ENCODE measurements at places on chromosomes 11 and 22. TPM values are rescaled to one million over a fixed set of nuclear protein-coding genes. Genes with fewer than 3 reads are reported as not detected.

DNA sequence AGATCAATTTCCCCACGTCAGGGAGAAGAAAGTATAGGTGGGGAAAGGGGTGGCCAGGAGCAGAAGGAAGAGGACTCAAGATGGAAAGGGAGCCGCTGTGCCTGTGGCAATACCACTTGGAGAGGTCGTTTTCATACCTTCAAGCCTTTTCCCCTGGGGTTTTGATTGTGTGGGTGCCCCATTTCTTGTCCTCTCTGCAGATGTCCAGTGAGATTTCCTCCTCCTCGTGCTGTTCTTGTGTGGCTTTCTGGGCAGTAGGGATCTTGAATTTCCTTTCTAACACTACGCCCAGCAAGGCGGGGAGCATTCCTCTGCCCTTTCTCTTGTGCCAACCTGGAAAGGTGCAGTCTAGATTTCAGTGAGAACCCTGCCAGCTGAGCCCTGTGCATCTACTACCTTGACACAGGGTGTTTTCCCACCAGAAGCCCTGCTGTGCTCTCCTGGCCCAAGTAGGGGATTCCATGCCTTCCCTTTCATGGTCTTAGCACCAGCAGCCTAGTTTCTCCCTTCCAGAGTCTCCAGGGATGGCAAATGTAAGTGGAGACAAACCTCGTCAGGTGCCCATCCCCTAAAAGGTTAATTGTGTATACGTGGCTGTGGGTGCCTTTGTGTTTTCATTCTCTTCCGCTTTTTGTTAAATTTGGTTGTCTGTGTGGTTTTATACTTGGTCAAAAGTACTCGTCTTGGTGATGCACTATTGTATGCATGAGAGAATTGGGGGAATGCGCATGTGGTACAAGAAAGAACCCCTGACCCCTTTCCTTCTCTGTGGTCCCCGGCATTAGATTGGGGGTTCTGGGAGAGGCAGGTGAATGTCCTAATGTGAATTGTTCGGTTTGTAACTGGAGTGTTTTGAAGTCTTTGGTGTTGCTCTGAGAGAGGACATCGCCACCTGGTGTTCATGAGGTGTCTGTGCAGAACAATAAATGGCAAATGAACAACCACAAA, 71.4 kb upstream of the MPEG1 start:
- H3K4me1 ChIP-seq: no peaks in the 10 kb centered on the region
- no peak overlapping the region for H3K4me3 ChIP-seq
- H3K36me3 ChIP-seq: no peaks in the 10 kb centered on the region
- no peaks in the 10 kb centered on the region for H3K27me3 ChIP-seq
- no peak for DNase-seq
- H3K27ac ChIP-seq: no peak overlapping the region

GRCh38 chr11:69463181-69463994, 18.1 kb upstream of the LINC01488 start:
- no peaks in the 10 kb centered on the region for H3K36me3 ChIP-seq
- peaks cover 22% of the 10 kb centered on the region for H3K4me1 ChIP-seq
- H3K27me3 ChIP-seq: no peaks in the 10 kb centered on the region
- DNase-seq: peak; percentile 82
- H3K27ac ChIP-seq: peak overlapping the region; percentile 74

- no peak for DNase-seq
- no peak overlapping the region for H3K4me3 ChIP-seq
- H3K27me3 ChIP-seq: no peaks in the 10 kb centered on the region
Measured at GRCh38 chr11:45150943-45151342, 4.5 kb downstream of the PRDM11 start.

- H3K27ac ChIP-seq: no peak overlapping the region
- no peak for DNase-seq
- H3K27me3 ChIP-seq: no peaks in the 10 kb centered on the region
- no peaks in the 10 kb centered on the region for H3K36me3 ChIP-seq
- H3K4me3 ChIP-seq: no peak overlapping the region
Measured at GRCh38 chr11:119591836-119592310, 137.1 kb downstream of the NECTIN1 start.

DNA sequence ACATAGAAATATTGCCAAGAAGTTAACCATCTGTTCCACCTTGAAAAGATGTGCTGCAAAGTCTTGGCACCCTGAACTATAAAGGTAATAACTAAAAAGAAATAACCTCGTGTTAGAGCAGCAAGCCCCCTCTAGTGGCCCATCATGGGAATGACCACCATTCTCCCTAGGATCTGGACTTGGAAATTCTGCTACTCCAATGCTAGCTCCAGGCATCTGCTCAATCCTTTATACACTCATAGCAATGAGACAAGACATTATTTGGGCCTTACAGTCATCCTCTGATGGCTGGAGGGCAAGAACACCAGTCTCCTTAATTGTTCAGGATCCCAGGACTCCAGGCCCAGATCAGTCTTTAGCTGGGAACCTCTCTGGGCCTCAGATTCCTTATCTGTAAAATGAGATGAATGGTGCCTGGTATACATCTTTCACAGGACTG, 76.0 kb downstream of the CWC15 start:
- DNase-seq: peak; percentile 21
- no peak overlapping the region for H3K4me3 ChIP-seq
- no peaks in the 10 kb centered on the region for H3K4me1 ChIP-seq
- no peaks in the 10 kb centered on the region for H3K27me3 ChIP-seq

- H3K27me3 ChIP-seq: no peaks in the 10 kb centered on the region
- H3K4me1 ChIP-seq: peaks cover 47% of the 10 kb centered on the region
- no peak for DNase-seq
- H3K27ac ChIP-seq: no peak overlapping the region
Measured at GRCh38 chr22:50274311-50274710, 4.1 kb upstream of the MAPK11 start.

DNA sequence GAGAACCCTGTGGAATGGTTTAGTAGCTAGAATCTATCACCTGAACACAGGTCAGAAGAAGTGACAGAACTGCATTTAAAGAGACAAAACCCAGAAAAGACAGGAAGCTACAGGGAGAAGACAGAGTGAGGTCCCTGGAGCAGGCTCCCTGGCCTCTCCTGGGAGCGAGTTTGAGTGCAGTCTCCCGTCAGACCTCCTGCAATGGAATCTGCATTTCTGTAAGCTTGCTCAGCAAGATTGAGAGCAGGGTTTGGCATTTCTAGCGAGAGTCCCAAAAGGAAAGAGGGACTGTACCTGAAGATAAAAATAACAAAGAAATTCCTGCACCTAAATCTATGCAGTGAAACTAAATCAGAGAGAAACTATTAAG, 74.2 kb downstream of the MORC2 start:
- no peaks in the 10 kb centered on the region for H3K4me1 ChIP-seq
- H3K27me3 ChIP-seq: no peaks in the 10 kb centered on the region
- no peak for DNase-seq
- no peak overlapping the region for H3K27ac ChIP-seq
- H3K4me3 ChIP-seq: no peak overlapping the region

DNA sequence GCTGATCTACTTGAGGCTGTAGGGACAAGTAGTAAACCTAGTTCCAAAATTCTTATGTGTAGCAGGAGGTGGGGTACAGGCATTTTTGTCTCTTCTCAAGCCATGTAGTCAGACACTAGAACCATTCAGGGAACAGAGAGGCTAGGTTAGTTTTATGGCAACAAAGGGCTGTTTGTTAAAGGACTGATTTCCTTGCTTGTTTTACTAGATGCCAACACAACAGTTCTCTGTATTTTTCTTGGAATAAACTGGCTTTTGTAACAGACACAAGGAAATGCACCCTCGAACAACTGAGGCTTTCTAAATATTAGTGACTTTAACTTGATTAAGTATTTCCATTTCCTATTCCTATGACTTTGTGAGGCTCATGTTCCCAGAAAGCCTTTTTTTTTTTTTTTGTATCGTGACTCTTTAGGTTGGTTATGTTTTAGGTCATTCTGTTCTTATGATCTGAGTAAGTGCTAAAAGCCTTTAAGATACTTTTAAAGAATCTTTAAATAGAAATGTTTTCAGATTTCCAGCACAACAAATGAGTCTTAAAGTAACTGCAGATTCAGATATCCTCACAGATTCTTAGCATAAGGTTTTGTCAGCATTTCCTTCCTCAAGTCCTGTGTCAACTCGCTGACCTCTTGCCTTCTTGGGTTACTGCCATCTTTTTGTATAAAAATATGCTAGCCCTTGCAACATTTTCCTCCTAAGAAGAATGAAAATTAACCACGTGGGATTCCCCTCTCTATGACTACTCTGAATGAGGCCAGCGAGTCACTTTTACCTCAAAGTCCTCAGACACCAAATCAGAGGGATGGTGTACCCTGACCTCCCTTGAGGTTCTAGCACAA, 92.5 kb downstream of the CCDC83 start:
- H3K36me3 ChIP-seq: no peaks in the 10 kb centered on the region
- peak overlapping the region; percentile 3 for H3K27ac ChIP-seq
- H3K4me1 ChIP-seq: no peaks in the 10 kb centered on the region
- DNase-seq: no peak

- no peak for DNase-seq
- H3K36me3 ChIP-seq: no peaks in the 10 kb centered on the region
- H3K4me1 ChIP-seq: no peaks in the 10 kb centered on the region
Measured at GRCh38 chr11:85759915-85760314, 51.0 kb downstream of the SYTL2 start.

DNA sequence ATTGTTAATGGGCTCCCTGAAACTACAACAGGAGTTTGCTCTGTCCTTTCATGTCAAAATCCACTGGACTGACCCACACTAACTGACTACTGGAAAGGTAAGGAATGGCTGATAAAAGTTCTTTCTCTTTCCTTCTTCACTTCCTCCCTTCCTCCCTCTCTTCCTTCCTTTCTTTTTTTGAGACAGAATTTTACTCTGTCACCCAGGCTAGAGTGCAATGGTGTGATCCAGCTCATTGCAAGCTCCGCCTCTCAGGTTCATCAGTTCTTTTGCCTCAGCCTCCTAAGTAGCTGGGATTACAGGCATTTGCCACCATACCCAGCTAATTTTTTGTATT, 85.2 kb downstream of the IGLL1 start:
- no peaks in the 10 kb centered on the region for H3K36me3 ChIP-seq
- no peak overlapping the region for H3K4me3 ChIP-seq
- H3K27ac ChIP-seq: no peak overlapping the region
- H3K4me1 ChIP-seq: peaks cover 7% of the 10 kb centered on the region

Gene NRGN
- 1.5 TPM for total RNA-seq

Gene SYT9
- total RNA-seq: 22.5 TPM

Gene LINC01488
- total RNA-seq: not detected

Gene STK33
- total RNA-seq: 31.1 TPM

Gene PIH1D2
- total RNA-seq: 5.4 TPM

Gene POLR2L
- 160 TPM for total RNA-seq

Gene RTL10
- total RNA-seq: 11.0 TPM
